ENCODE measurements at places on chromosomes 1 and 21.

DNA sequence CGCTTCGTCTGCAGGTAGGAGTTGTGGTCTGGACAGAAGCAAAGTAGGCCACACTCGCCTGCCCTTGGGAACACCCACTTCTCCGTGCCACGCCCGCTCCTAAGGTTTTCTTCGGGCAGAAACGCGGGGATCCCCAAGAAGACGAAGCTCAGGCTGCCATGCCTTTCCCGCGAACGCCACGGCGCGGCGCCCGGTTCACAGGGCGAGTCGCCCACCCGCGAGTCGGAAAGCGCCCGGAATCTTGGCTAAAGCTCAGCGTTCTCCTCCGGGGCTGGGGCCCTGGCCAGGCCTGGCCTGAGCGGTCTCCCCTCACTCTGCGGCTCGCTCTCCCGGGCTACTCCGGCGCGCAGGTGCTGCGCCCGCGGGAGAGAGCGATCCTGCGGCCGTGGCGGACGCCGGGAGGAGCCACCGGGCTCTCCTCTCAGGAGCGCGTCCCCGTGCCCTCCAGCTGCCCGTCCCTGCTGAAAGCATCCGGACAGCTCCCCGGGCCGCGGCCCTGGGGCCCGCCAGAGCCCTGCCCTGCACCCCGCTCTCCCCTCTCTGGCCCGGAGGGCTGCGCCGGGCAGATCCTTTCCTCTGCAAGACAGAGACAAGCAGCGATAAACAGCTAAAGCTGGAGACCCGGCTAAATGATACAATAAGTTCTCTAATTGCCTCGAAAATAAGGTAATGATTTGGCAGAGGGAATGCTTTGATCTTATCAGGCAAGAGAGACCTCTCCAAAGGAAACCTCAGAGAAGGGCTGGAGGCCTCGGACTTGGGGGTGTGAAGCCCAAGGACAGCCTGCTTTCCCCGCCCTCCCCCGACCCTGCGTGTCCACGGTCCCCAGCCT is 6.7 kb upstream of the WNT2B start:
- peak; percentile 83 for DNase-seq

GRCh38 chr1:174269989-174270651 is 110.8 kb downstream of the RABGAP1L start:
- no peak for DNase-seq

DNA sequence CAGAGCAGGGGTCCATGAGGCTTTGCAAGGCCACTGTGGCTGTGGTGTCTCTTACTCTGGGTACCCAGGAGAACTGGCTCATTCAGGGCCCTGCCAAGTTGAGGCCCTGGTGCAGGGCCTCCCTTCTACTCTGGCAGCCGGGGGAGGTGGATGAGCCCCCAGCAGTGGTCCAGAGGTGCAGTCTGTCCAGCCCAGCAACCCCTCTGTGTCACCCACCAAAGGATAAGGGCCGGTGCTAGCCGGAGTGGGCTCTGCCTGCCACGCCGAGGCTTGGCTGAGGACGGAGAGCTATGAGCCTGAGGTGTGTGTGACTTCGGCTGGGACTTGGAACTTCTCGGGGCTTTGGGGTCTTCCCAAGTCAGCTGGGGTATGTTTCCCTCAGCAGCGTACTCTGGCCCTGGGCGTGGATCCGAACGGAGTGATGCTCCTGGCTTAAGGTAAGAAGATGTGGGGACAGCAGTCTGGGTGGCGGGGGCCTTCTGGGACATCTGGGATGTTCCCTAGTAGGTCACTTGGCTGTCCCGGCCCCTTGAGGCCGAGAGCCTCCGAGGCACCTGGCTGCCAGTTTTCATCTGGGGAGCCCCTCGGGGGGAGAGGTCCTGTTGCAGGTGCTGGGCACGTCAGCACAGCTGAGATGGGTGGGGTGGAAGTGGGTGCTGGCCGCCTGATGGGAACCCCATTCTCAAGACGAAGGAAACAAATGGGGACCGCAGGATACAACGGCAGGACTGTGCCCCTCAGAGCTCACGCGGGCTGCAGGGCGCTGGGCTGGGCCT is 25.9 kb downstream of the RUNX3 start:
- no peak for DNase-seq

GRCh38 chr1:60866226-60866900 is 216.0 kb upstream of the NFIA start:
- no peak for DNase-seq

GRCh38 chr1:224851848-224852261 is 77.6 kb upstream of the DNAH14 start:
- DNase-seq, result no peak

DNA sequence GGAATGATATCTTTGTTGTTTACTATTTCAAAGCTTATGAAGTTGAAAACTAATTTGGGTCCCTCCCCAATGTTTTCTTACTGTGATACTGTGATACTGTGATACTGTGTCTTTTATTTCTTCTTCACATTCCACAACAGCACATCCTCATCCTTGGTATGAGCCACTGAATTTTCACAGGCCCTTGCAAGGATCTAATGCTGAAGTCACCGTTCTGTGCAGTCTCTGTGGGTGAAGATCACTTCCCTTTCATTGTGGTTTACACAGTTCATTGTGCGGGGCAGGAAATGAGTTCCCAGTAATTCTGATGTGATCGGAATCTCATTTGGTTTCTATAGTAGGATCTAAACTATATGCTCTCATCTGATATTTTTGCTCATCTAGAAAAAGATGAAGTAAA is 32.1 kb upstream of the PAXBP1 start:
- no peak for DNase-seq

DNA sequence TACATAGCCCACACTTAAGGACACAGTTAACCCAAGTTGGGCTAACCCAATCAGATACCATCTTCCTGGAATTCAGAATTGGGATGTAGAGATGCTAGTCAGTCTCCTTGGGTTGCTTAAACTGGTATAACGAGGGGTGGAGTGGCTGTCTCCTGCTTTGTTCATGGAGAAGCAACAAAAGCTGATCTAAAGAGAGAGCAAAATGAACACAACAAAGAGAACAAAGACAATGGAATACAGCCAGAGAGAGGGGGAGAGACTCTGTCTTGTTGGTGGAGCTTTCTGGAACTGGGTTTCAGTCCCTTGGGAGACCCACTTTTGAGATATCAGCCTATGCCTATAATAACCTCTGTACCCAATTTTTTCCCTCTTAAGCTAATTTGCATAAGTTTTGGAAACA is 138.1 kb downstream of the ATG4C start:
- DNase-seq, result no peak

DNA sequence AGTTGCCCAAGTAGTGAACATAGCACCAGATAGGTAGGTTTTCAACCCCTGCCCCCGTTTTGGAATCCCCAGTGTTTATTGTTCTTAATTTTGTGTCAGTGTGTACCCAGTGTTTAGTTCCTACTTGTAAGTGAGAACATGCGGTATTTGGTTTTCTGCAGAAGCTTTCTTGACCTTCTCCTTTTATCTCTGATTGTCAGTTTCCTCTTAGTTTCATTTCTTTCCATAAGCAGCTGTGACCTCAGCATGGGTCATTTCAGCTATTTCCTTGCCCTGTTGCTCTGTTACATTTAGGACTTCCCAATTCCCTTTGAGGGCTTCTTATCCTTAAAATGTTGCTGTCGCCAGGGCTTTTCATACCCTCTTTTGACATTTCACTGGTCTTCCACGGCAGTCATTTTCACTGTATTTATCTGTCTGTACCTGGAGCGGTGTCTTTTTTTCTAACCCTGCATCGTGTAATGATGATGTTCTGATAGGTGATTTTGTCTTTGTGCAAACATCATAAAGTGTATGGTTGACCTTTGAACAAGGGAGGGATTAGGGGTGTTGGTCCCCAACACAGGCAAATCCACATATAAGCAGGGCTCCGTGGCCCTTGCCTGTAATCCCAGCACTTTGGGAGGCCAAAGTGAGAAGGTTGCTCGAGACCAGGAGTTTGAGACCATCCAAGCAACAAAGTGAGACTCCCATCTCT is 15.0 kb downstream of the ITSN1 start:
- no peak for DNase-seq

DNA sequence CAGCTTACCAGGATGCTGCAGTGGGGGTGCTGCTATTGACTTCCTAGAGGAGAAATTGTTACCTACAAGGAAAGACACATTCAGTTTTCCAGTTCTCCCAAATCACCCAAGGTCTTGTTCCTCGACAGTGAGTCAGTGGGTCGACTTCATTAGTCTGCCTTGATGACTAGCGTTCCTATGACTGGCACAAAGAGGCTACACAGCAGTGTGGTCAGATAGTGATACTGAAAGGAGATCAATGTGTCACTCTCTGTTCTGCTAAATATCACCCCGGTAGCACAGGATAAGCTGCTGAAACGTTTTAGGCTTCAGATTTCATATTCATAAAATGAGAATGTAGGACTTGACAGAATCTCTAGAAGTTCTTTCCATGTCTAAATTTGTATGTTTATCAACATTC is 357.4 kb downstream of the LMX1A start:
- no peak for DNase-seq

GRCh38 chr1:48106049-48106448 is 108.9 kb upstream of the TRABD2B start:
- DNase-seq, result no peak

DNA sequence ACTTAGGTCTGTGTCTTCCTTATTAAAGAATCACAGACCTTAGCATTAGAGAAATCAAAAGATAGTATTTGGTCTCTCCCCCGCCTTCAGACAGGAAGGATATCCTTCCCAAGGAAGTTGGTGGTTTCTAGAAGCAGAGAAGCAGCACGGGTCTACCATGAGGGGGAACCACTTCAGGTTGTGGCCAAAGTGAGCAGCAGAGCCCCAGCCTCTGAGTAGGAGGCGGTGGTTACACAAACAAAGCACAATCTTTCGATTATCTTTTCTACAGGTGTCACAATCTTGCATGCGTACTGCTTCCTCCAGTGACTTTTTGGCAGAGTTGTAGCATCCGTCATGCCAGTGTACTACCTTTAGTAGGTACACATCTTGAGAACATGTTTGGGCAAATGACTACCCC is 8.8 kb downstream of the PGLYRP4 start:
- no peak for DNase-seq

GRCh38 chr1:207035877-207036551 is 3.5 kb upstream of the C1orf116 start:
- no peak for DNase-seq

- no peak for DNase-seq
Measured at GRCh38 chr1:175405766-175406165, 213.2 kb upstream of the KIAA0040 start.

- no peak for DNase-seq
Measured at GRCh38 chr1:233109096-233109495, 158.7 kb downstream of the NTPCR start.

DNA sequence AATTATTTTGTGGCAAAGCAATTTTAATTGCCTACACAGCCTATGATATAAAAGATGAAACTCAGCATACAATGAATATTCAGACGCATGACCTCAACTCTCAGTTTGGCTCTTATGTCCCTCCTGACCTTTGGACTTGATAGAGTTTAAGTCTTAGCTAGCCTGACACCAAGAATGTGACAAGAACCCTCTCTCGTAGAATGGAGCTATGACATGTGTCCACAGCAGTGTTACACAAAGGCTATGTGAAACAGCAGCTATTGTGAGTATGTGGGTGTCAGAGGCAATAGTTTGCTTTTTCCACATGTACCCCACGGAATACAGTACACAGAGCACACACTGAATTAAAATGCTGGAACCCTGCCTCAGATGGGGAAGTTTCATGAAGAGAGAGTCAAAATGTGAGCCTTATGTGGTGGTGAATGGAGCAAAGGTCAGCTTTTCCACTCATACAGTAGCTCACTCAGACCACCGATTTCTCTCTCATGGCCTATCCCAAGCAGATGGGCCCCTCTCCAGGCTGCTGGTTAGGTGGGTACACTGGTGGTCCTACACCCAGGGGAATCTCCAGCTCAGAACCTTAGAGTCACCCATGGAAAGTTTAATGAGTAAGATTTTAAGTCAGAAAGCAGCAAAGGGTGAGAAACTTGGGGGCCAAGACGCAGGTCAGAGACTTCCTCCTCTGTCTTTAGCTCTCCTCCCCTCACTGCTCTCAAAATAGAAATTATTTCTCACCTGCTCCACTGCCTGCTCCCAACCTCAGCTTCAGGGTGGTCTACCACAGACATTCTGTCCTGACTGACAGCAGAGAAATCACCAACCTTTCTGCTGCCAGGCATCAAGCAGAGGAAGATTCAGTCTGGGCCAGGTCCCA is 10.1 kb upstream of the XCL2 start:
- no peak for DNase-seq

GRCh38 chr1:55448261-55448660 is 233.1 kb upstream of the USP24 start:
- no peak for DNase-seq

- DNase-seq, result no peak
Measured at GRCh38 chr1:61403679-61404596, 321.0 kb downstream of the TM2D1 start.

DNA sequence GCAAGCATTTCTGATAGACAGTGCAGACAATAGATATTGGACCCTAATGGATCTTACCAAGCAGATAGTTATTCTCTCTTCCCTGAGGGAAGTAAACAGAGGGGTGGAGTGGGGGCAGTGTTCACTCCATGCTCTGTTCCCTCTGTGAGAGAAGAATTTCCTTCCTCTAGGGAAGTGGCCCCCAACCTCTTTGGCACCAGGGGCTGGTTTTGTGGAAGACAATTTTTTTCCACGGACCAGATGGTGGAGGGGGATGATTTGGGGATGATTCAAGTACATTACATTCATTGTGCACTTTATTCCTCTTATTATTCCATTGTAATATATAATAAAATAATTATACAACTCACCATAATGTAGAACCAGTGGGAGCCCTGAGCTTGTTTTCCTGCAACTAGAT is 459.9 kb downstream of the ADGRL2 start:
- DNase-seq, result no peak

DNA sequence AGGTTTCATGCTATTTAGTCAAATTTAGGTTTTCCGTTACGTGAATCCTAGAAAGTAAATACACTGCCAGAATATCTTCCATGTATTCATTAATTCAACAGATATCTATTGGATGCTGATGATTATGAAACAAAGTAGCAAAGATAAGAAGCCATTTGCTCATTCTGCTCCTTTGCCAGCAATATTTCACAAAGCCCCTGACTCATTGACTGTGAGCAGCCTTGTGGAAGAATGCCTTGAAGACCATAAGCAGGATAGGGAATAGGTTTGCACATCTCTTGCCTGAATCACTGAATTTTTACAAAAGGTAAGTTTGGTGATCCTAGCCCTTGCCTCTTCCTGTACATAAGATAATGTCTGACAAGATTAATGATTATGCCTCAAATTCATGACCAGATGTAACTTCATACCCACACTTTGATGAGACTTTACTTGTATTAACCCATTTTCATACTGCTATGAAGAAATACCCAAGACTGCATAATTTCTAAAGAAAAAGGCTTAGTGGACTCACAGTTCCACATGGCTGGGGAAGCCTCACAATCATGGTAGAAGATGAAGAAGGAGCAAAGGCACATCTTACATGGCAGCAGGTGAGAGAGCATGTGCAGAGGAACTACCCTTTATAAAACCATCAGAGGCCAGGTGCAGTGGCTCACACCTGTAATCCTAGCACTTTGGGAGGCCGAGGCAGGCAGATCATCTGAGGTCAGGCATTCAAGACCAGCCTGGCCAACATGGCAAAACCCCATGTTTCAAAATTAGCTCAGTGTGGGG is 1.6 kb upstream of the PIGK start:
- DNase-seq, result no peak

Measured in left hindlimb (tissue), 1 donor.